ENCODE measurements at places on chromosomes 11 and 22. TPM values are rescaled to one million over a fixed set of nuclear protein-coding genes. Genes with fewer than 3 reads are reported as not detected.

ADM2 gene
- 0.37 TPM for total RNA-seq

ART1 gene
- not detected for total RNA-seq

ZBTB16 gene
- 0.13 TPM for total RNA-seq

OR52I1 gene
- total RNA-seq, result not detected

ZDHHC8 gene
- total RNA-seq, result 6.6 TPM

APOC3 gene
- not detected for total RNA-seq

DEFB131B gene
- not detected for total RNA-seq

B3GAT1 gene
- not detected for total RNA-seq

RAB6A gene
- total RNA-seq, result 127 TPM

MMP20 gene
- total RNA-seq, result not detected

RAB36 gene
- 3.4 TPM for total RNA-seq

WBP2NL gene
- total RNA-seq, result 0.37 TPM

MRGPRE gene
- 0.12 TPM for total RNA-seq

PGA3 gene
- total RNA-seq, result 0.79 TPM

MYOD1 gene
- total RNA-seq, result not detected
